Subcutaneous preadipocyte (primary cell): ENCODE measurements at places on chromosomes 2 and 18. TPM values are rescaled to one million over a fixed set of nuclear protein-coding genes. Genes with fewer than 3 reads are reported as not detected.

AQP12A gene
- total RNA-seq = not detected in 2 replicates

TSPYL6 gene
- total RNA-seq = not detected in 2 replicates

NCKAP5 gene
- 0.37 and 0.59 TPM in 2 replicates for total RNA-seq

OTOS gene
- not detected in 2 replicates for total RNA-seq

TRAPPC12 gene
- total RNA-seq = 66.9 and 80.0 TPM in 2 replicates

TUBB8B gene
- total RNA-seq = not detected in 2 replicates

LRPPRC gene
- 79.0 and 103 TPM in 2 replicates for total RNA-seq

ABHD1 gene
- under 0.01 TPM in 1 of 2 replicates, not detected in the other for total RNA-seq

SPP2 gene
- total RNA-seq = not detected in 2 replicates

IL18R1 gene
- 0.73 and 2.2 TPM in 2 replicates for total RNA-seq

LCT gene
- 0.20 TPM in 1 of 2 replicates, not detected in the other for total RNA-seq

FHOD3 gene
- total RNA-seq = 1.1 and 1.6 TPM in 2 replicates

PJVK gene
- total RNA-seq = 0.73 and 0.78 TPM in 2 replicates

PFN4 gene
- total RNA-seq = 0.78 TPM in 1 of 2 replicates, not detected in the other

CCBE1 gene
- 32.3 and 36.0 TPM in 2 replicates for total RNA-seq

AQP12B gene
- total RNA-seq = not detected in 2 replicates

ALMS1 gene
- 12.9 and 24.0 TPM in 2 replicates for total RNA-seq

ASB18 gene
- not detected in 2 replicates for total RNA-seq

OR6B2 gene
- total RNA-seq = not detected in 2 replicates

SESTD1 gene
- 30.1 and 33.4 TPM in 2 replicates for total RNA-seq

MOB1A gene
- 77.2 and 88.6 TPM in 2 replicates for total RNA-seq

ALPI gene
- total RNA-seq = not detected in 2 replicates

CYB5A gene
- 51.2 and 90.0 TPM in 2 replicates for total RNA-seq

SCG2 gene
- total RNA-seq = 0.39 and 1.1 TPM in 2 replicates

RPS27A gene
- total RNA-seq = 525 and 1,020 TPM in 2 replicates

HTR2B gene
- total RNA-seq = 0.59 and 2.6 TPM in 2 replicates

PCARE gene
- total RNA-seq = not detected in 2 replicates

DSG3 gene
- total RNA-seq = under 0.01 TPM in 1 of 2 replicates, not detected in the other

LONRF2 gene
- total RNA-seq = under 0.01 TPM in 2 replicates

EFHD1 gene
- not detected in 2 replicates for total RNA-seq

ABHD3 gene
- 6.2 and 8.8 TPM in 2 replicates for total RNA-seq

ST6GAL2 gene
- under 0.01 TPM in 1 of 2 replicates, not detected in the other for total RNA-seq

IL36A gene
- not detected in 2 replicates for total RNA-seq

HOXD4 gene
- total RNA-seq = 1.1 and 2.0 TPM in 2 replicates

CDH20 gene
- under 0.01 and 0.20 TPM in 2 replicates for total RNA-seq

RAB17 gene
- total RNA-seq = 0.20 TPM in 1 of 2 replicates, not detected in the other

AKAIN1 gene
- not detected in 2 replicates for total RNA-seq

TFCP2L1 gene
- under 0.01 TPM in 1 of 2 replicates, not detected in the other for total RNA-seq

GREB1L gene
- total RNA-seq = 1.1 and 1.8 TPM in 2 replicates

DUSP19 gene
- 1.1 and 2.2 TPM in 2 replicates for total RNA-seq

LRP2 gene
- not detected in 2 replicates for total RNA-seq

ZBTB7C gene
- total RNA-seq = under 0.01 TPM in 2 replicates

GNLY gene
- total RNA-seq = not detected in 2 replicates

CCDC74A gene
- 5.9 and 6.6 TPM in 2 replicates for total RNA-seq

IL36B gene
- not detected in 2 replicates for total RNA-seq

KLHL14 gene
- total RNA-seq = not detected in 2 replicates

CROCC2 gene
- 0.20 and 0.37 TPM in 2 replicates for total RNA-seq

RNF181 gene
- total RNA-seq = 105 and 194 TPM in 2 replicates

RUFY4 gene
- not detected in 2 replicates for total RNA-seq

TMEM131 gene
- total RNA-seq = 26.4 and 27.9 TPM in 2 replicates

MC2R gene
- total RNA-seq = not detected in 2 replicates

ERICH2 gene
- total RNA-seq = not detected in 2 replicates

CFAP221 gene
- under 0.01 TPM in 1 of 2 replicates, not detected in the other for total RNA-seq

DSG2 gene
- 0.39 and 3.7 TPM in 2 replicates for total RNA-seq
